ENCODE measurements at places on chromosomes 4 and X. TPM values are rescaled to one million over a fixed set of nuclear protein-coding genes. Genes with fewer than 3 reads are reported as not detected.

SLC7A11 gene
- total RNA-seq, result 42.4 TPM

ENAM gene
- 0.13 TPM for total RNA-seq

JCHAIN gene
- 0.13 TPM for total RNA-seq

CT45A3 gene
- not detected for total RNA-seq

FOXR2 gene
- total RNA-seq, result not detected

DKK2 gene
- total RNA-seq, result not detected

LRIT3 gene
- 0.03 TPM for total RNA-seq

SYTL4 gene
- 4.1 TPM for total RNA-seq

MEPE gene
- not detected for total RNA-seq

S100G gene
- total RNA-seq, result not detected

SEPSECS gene
- 8.5 TPM for total RNA-seq

PCDH10 gene
- total RNA-seq, result 85.6 TPM

LGI2 gene
- total RNA-seq, result 0.23 TPM

VCX3A gene
- not detected for total RNA-seq

DCAF12L1 gene
- not detected for total RNA-seq

All from smooth muscle cell of the pulmonary artery (primary cell).